NCI-H524 treated with DMSO at 0.1 percent for 48 hours (cell line): ENCODE measurements at places on chromosomes 12 and 14.

GRCh38 chr12:120554678-120555077 lies 20.5 kb downstream of the RNF10 start:
- DNase-seq, result no peak

DNA sequence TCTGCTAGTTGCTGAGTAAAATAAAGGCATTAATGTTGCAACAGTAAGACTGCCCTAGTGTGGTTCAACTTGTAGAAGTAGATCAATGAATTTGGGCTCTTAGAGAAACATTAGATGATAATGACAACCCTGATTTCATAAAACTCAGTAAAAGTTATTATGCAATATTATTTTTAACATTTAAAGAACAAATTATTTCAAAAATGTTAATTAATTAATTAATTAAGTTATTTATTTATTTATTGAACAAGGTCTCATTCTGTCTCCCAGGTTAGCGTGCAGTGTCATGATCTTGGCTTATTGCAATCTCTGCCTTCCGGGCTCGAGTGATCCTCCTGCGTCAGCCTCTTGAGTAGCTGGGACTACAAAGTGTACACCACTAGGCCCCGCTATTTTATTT lies 1016.4 kb downstream of the VRK1 start:
- DNase-seq, result no peak

- DNase-seq, result no peak
Measured at GRCh38 chr12:18823461-18823860, 85.5 kb downstream of the CAPZA3 start.

GRCh38 chr14:78154827-78155226 lies 15.3 kb upstream of the NRXN3 start:
- peak; percentile 19 for DNase-seq

DNA sequence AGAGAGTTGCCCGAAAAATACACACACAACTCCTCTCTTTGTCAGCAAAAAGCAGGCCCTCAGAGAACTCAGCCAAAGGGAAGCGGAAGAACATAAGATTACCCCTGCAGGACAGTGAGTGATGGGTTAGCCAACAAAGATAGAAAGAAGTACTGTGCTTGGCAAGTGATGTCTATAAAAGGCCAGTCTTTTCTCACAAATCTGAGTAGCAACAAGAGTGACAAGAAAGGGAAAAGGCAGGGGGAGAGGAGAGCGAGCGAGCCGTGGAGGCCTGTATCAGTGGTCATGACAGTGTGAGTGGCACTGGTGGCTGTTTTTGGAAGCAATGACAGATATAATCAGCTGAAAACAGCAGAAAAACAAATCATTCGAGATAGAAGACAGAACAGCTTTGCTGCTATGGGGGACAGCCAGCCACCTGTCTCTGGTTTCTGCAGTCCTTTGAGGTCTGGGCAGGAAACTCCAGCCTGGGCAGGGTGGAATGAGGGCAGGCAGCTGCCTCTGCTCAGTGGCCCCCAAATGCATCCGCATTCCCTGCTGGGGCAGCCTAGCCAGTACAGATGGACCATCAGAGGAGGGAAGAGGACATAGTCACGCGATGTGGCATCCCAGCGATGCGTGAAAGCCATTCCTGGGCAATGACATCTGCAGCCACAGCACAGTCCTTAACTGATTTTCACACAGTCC lies 74.7 kb downstream of the TRIM9 start:
- no peak for DNase-seq

- DNase-seq, result no peak
Measured at GRCh38 chr14:101917413-101918017, 46.9 kb upstream of the DYNC1H1 start.

DNA sequence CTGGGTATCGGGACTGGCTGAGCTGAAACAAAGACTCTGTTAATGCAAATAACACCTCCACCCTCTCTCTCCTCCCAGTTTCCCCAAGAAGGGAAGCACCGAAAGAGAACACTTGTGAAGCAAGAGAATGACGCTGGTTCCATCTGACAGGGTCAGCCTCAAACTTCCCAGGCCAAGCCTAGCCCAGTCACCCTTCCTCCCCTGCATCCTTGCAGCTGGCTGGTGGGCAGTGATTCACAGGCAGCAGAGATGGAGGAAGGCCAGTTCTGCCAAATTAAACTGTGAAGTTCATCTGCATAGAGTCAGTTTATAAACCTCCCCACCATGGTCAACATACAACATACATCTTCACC lies 2.8 kb downstream of the LRRC74A start:
- no peak for DNase-seq

DNA sequence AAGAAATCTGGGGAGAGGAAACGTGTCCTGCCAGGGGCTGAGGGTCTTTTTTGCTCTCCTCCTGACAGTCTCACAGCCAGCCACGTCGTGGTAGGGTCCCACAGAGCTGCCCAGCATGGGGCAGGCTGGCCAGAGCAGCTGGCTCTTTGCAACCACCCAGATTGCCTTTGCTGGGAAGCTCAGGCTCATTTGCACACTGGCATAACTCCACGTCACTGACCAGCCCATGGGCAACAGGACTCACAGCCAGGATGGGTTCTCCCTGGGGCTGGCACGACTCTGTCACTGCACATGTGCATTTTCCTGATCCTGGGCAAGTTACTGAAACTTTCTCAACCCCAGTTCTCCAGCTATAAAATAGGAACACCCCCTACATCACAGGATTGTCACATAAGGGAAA lies 242.2 kb downstream of the DPF3 start:
- no peak for DNase-seq

- no peak for DNase-seq
Measured at GRCh38 chr14:72616294-72616693, 277.6 kb downstream of the DPF3 start.

DNA sequence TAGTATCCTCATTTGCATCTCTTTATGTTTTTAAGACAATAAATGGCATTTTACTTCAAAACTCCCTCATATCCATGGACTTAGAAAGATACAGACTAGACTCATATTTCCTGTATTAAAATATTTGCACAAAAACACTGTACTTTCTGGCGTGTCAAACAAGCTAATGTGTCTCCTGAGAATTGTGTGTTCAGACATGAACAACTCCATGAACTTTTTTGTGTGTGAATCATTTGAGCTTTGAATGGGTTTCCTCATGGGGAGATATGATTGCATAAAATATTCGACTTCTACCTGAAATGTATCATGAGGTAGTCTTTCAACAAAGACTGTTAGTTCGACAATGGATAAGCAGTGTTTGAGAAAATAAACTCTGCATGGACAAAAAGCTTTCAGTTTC lies 58.8 kb downstream of the TMEM30B start:
- DNase-seq, result no peak

GRCh38 chr12:2854669-2855453 lies 2.0 kb downstream of the TEX52 start:
- no peak for DNase-seq

DNA sequence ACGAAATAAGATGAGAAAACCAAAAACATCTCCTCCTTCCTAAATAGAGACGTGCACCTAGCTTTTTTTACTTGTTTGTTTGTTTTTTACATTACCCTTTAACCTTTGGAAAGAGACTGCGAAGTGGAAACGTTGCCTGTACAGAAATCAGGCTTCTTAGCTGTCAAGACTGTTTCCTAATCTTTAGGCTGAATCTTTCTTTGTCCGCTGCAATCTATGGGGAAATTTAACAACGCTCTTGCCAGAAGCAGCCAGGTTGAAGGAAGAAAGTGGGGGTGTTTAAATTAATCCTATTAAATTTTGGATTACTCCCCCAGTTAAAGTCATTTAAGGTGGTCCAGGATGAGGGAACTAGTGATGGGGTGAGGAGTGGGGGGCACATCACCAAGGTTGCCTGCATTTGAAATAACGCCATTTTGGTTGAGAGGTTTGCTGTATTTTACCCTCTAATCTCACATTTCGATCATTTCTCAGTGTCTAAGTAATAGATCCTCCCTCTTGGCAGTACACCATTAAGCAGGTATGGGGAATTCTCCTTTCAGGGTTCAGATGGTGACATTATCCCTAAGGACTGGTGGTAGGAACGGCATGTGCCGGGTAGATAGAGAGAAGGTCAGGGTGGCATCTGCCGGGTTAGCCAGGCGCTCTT lies 2.6 kb downstream of the FLRT2 start:
- DNase-seq, result no peak

- no peak for DNase-seq
Measured at GRCh38 chr12:110165540-110166159, 41.5 kb downstream of the IFT81 start.

DNA sequence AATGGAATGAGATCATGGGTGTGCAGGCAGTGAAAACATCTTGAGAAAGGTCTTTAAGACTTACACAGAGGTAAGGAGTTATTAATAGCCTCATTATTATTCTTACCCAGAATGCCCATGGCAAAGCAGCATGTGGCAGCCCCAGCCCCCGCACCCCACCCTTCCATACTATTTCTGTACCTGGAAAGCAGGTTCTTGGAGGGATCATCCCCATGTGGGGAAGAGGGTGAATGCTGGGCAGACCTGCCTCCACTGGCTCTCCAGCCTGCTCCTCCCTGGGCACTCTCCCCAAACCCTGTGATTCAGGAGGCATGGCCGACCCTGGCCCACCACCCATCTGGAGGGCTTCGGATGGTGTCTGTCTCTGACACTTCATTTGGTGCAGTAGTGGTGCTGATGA lies 28.3 kb downstream of the NPC2 start:
- no peak for DNase-seq

- no peak for DNase-seq
Measured at GRCh38 chr14:87687420-87687819, 305.6 kb downstream of the GALC start.

DNA sequence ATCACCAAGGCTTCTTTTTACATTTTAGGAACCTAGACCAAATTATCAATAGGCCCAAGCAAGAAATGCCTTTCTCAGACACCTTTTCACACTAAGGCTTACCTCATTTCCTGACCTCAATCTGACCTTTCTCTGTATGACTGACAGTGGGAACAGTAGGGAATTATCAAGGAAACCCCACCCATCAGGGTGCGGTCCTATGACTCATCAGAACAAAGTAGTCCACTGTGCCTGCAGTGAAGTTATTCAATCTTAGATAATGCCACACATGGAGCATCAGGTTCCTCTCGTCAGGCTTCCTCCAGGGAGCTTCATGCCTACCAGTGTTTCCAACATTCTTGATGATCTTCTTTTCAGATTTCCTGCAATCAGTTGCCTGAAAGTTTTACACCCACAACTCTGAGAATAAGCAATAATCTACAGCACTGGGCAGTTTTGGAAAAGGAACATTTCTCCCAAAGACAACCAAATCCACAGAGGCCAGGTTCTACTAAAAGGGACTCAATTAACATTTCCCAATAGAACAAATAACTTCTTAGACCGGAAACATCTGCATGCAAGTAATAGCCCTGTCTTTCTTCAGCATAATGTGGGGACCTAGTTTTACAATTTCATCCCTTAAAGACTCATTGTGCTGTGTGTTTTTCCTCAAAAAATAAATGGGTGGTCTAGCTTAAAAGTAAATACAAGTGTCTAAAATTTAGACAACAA lies 35.9 kb upstream of the TMTC2 start:
- DNase-seq, result no peak

DNA sequence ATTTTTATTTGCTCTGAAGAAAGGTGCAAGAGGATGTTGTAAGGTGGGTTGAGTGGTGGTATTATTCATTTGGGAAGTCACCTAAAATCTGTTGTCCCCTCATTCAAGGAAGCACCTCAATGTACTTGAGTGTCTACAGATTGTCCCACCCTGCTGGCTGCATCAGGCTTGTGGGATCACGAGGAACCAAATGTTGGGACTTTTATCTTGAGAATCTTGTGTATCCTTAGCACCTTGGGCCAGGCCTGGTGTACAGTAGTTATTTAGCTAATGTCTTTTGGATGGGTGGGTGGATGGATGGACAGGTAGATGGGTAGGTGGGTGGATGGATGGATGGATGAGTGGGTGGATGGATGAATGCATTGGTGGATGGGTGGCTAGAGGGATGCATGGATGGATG lies 519.3 kb downstream of the BCL11B start:
- DNase-seq, result no peak

DNA sequence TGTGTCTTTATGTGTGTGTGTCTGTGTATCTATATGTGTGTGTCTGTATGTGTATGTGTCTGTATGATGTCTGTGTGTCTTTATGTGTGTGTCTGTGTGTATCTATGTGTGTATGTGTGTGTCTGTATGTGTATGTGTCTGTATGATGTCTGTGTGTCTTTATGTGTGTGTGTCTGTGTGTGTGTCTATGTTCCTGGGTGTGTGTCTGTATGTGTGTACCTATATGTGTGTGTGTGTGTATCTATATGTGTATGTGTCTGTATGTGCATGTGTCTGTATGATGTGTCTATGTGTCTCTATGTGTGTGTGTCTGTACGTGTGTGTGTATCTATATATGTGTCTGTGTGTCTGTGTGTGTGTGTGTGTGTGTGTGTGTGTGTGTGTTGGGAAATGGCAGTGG lies 19.0 kb upstream of the CD9 start:
- no peak for DNase-seq

GRCh38 chr12:97148941-97149559 lies 242.0 kb downstream of the NEDD1 start:
- peak; percentile 13 for DNase-seq

DNA sequence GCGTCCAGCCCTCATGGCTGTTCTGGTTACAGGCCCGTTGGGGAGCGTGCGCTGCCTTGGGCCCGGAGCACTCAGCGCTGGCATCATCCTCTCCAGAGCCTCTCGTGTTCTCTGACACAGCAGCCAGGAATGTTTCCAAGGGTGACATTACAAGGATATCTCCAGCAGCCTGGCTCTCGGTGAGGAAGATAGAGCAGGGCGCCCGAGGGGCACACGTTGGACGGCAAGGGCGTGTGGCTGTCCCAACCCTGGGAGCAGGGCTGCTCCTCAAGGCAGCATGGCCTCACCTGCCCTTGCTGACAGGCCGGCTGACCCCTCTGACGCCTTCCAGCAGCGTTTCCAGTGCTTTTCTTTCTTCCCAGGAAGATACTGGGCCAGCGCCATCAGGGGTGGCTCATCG lies 14.4 kb downstream of the LRCOL1 start:
- no peak for DNase-seq

- DNase-seq, result no peak
Measured at GRCh38 chr12:92029902-92030586, 115.6 kb downstream of the BTG1 start.

DNA sequence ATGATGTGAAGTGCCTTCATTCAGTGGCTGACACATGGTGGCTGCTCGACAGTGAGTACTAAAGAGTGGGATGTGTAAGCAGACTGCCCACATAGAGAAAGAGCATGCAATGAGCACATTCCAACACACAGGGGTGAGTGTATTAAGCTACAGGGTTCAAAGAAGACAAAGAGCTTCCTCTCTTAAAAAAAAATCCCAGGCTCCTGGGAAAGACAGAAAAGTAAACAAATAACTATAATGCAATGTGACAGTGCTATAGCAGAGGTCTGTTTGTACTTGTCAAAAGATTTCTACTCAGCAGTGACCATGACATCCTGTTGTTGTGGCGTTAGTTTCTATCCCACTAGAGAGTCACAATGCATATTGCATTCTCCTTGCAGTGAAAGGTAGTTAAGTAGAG lies 12.4 kb upstream of the PCNX1 start:
- DNase-seq, result no peak

- DNase-seq, result no peak
Measured at GRCh38 chr14:53004976-53005375, 54.1 kb upstream of the FERMT2 start.

- no peak for DNase-seq
Measured at GRCh38 chr12:32901553-32901952, 5.0 kb upstream of the PKP2 start.

GRCh38 chr14:73143617-73144016 lies 7.3 kb downstream of the PSEN1 start:
- DNase-seq, result no peak

GRCh38 chr12:123119808-123120207 lies 31.1 kb downstream of the PITPNM2 start:
- DNase-seq, result no peak

GRCh38 chr12:111274777-111275176 lies 94.1 kb downstream of the PHETA1 start:
- DNase-seq, result no peak

- peak; percentile 76 for DNase-seq
Measured at GRCh38 chr14:94355191-94355794, 32.2 kb upstream of the SERPINA6 start.
